ENCODE measurements at places on chromosomes 4 and X. TPM values are rescaled to one million over a fixed set of nuclear protein-coding genes. Genes with fewer than 3 reads are reported as not detected.

DNA sequence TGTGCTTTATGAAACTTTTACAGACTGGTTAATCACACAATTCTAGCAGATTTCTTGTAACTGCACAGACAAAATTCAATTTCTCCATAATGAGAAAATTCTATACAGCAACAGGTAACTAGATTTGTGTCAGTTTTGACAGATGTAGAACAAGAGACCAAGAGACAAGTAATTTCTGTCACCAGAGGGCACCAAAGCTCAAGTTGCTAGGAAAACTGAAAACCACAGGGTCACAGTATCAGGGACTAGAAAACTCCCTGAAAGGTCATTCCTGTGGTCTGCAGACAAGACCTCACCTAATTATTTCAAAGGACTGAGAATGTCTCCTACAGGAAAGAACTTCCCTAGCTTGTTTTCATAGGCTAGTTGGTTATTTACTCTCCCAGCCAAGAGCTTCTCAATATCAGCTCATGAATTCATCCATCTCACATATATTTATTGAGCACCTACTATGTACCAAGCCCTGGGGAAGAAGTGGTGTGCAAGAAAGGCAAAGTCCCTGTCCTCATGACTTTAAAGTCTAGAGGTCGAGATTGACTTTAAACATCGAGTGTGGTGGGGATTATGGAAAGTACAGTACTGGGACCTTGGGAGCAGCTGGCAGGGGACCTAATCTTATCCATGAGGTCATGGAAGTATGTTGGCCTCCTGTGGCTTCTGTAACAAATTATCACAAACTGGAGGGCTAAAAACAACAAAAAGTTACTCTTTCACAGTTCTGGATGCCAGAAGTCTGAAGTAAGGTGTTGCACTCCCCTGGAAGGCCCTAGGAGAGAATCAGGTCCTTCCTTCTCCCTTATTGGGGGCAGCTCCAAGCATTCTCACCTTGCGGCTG, 47.8 kb upstream of the SETD7 start:
- no peak overlapping the region for H3K27ac ChIP-seq
- H3K4me3 ChIP-seq = no peak overlapping the region

- H3K4me3 ChIP-seq = no peak overlapping the region
- no peaks in the 10 kb centered on the region for H3K4me1 ChIP-seq
- no peaks in the 10 kb centered on the region for H3K27me3 ChIP-seq
- H3K36me3 ChIP-seq = no peaks in the 10 kb centered on the region
- H3K27ac ChIP-seq = no peak overlapping the region
Observed at GRCh38 chr4:94834501-94834900, 76.7 kb downstream of the BMPR1B start.

GRCh38 chrX:13094828-13095341, 50.5 kb upstream of the FAM9C start:
- H3K36me3 ChIP-seq = no peaks in the 10 kb centered on the region
- no peaks in the 10 kb centered on the region for H3K27me3 ChIP-seq
- no peak overlapping the region for H3K4me3 ChIP-seq
- H3K27ac ChIP-seq = no peak overlapping the region
- H3K4me1 ChIP-seq = no peaks in the 10 kb centered on the region
- no peak for DNase-seq

GRCh38 chrX:2888309-2888708, 40.8 kb downstream of the ARSD start:
- no peaks in the 10 kb centered on the region for H3K27me3 ChIP-seq
- no peaks in the 10 kb centered on the region for H3K36me3 ChIP-seq
- H3K4me1 ChIP-seq = no peaks in the 10 kb centered on the region
- H3K4me3 ChIP-seq = no peak overlapping the region

DNA sequence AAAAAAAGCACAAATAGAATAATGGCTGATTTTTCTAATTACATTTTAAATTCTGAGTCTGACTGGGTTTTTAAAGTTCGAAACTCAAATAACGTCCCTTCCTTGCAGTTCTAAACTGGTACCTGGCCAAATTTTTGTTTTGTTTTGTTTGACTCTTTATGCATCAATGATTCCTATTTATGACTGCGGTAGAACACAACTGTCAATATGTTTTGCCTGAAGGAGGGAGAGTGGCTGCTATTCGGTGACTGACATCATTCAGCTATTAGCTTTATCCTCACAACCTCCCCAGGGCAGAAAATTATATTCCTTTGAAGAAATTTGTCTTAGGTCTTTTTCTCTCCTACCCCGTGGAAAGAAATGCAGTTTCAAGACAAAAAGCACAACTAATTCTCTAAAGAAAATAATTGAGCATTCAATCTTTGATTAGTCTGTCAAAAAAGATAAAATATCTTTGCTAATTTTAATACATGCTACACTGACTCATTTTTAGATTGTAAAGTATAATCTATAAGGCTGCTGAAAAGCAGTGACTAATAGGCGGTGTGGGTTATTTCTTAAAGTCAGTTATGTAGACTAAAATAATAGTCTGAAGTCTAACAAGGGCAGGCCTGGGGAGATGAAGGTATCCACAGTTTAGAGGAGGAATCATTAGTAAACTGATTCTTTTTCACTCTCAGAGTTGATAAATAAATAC, 61.9 kb downstream of the TMEM150C start:
- no peak overlapping the region for H3K27ac ChIP-seq
- H3K4me1 ChIP-seq = no peaks in the 10 kb centered on the region
- no peak overlapping the region for H3K4me3 ChIP-seq

DNA sequence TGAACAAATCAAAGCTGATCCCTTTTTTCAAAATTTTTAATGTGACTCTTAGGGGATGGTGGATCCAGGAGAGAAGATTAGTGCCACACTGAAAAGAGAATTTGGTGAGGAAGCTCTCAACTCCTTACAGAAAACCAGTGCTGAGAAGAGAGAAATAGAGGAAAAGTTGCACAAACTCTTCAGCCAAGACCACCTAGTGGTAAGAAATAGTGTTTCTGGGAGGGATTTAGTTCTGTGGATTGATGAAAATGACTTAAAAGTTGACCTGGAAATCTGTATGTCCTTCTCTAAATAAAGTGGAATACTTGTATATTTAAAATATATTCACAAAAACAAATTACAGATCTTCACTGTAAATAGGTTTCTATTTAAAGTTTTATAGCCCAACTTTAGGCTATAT, 29.2 kb downstream of the NUDT9 start:
- H3K27ac ChIP-seq = no peak overlapping the region
- no peak for DNase-seq
- no peaks in the 10 kb centered on the region for H3K36me3 ChIP-seq
- H3K27me3 ChIP-seq = no peaks in the 10 kb centered on the region
- no peaks in the 10 kb centered on the region for H3K4me1 ChIP-seq

DNA sequence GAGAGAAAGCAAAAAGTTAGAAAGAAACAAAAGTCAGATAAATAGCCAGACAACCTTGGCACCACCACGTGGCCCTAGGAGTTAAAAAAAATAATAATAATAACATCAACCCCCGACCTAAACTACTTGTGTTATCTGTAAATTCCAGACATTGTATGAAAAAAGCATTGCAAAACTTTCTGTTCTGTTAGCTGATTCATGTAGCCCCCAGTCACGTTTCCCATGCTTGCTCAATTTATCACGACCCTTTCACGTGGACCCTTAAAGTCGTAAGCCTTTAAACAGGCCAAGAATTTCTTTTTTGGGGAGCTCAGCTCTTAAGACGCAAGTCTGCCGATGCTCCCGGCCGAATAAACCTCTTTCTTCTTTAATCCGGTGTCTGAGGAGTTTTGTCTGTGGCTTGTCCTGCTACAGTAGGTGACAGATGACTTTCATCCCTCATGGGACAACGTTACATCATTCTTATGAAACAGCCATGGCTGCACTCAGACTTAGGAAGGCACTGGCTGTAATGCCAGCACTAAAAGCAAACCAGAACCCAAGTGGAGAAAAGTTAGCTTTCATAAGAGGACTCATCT, 520 bp downstream of the ACOX3 start:
- peaks cover 9% of the 10 kb centered on the region for H3K4me1 ChIP-seq
- no peaks in the 10 kb centered on the region for H3K36me3 ChIP-seq
- DNase-seq = no peak
- H3K4me3 ChIP-seq = peak overlapping the region; percentile 99
- H3K27ac ChIP-seq = peak overlapping the region; percentile 92

DNA sequence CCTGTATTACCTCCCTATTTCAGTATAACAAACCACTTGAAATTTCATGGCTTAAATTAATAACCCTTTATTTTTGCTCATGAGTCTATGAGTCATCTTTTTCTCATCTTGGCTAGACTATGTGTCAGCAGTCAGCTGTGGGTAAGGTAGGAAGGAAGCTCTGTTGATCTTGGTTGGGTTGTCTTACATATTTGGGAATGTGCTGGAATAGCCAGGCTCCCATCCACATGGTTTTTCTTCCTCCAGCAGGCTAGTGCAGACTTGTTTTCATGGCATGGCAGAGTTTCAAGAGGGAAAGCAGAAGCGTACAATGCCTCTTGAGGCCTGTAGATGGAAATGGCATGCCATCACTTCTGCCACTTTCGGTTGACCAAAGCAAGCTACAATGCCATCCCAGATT, 89.7 kb downstream of the LINC00632 start:
- no peak for DNase-seq
- H3K4me1 ChIP-seq = no peaks in the 10 kb centered on the region
- no peaks in the 10 kb centered on the region for H3K27me3 ChIP-seq
- no peaks in the 10 kb centered on the region for H3K36me3 ChIP-seq

- H3K4me1 ChIP-seq = no peaks in the 10 kb centered on the region
- no peak for DNase-seq
- no peaks in the 10 kb centered on the region for H3K27me3 ChIP-seq
- H3K36me3 ChIP-seq = no peaks in the 10 kb centered on the region
Observed at GRCh38 chr4:106019771-106020170, 124.5 kb downstream of the NPNT start.

- H3K27ac ChIP-seq = no peak overlapping the region
- H3K4me1 ChIP-seq = no peaks in the 10 kb centered on the region
- H3K27me3 ChIP-seq = no peaks in the 10 kb centered on the region
- no peak for DNase-seq
- H3K36me3 ChIP-seq = no peaks in the 10 kb centered on the region
Observed at GRCh38 chr4:100026066-100026465, 76.0 kb upstream of the H2AZ1 start.

DNA sequence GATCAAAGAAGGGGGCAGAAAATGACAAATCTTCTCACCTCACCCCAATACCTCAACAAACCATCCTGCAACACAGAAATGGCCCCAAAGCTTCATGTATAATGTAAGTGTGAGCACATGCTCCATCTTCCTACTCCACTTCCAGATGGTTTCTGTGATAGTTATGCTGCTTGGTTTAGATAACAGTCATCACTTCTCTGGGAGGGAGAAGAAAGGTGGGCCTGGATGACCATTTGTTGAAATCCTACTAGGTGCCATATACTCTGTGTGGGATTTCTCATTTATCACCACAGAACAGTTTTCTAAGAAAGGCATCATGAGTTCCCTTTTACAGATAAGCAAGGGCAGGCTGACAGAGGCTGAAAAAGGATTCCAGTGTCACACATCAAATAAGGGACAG, 31.3 kb upstream of the NXF3 start:
- H3K36me3 ChIP-seq = no peaks in the 10 kb centered on the region
- H3K4me3 ChIP-seq = no peak overlapping the region
- H3K4me1 ChIP-seq = no peaks in the 10 kb centered on the region
- no peaks in the 10 kb centered on the region for H3K27me3 ChIP-seq
- no peak overlapping the region for H3K27ac ChIP-seq

- no peaks in the 10 kb centered on the region for H3K36me3 ChIP-seq
- H3K4me1 ChIP-seq = no peaks in the 10 kb centered on the region
- DNase-seq = no peak
- H3K27ac ChIP-seq = no peak overlapping the region
Observed at GRCh38 chr4:2371765-2372487, 46.5 kb downstream of the ZFYVE28 start.

DNA sequence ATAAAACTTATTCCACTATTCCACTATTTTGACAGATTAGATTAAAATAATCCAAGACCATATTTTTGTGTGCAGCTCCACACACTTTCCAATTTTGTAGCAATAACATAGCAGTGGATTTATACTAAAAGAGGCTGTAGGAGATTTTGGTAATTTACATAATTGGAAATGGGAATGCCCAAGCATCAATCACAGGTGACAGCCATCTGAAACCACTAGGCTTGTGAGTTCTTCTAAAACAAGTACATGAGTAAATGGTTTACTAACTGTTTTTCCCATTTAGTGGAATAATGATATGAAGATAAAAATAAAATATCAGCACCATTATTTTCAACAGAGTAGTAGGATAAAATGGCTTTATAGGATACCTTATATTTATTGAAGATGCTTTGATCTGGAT, 4.4 kb downstream of the ANK2 start:
- no peaks in the 10 kb centered on the region for H3K4me1 ChIP-seq
- H3K4me3 ChIP-seq = no peak overlapping the region
- no peaks in the 10 kb centered on the region for H3K36me3 ChIP-seq

DNA sequence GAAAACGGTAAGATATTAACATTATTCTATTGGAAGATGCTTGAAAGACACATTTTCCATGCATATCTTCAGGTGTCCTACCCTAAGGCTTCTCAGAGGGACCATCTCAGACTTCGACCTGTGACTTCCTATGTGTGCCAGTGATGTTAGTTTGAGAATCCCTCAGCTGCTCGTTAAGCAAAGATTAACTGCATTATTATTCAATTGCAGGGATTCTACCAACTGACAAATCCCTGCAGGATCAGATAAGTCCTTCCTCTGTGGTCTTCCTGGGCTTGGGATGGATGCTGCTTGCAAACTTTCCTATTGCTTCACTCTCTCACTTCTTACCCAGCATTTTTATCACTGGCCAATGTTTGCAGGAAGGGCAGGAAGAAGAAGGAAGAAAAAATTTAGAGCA, 83.0 kb upstream of the PPARGC1A start:
- H3K4me3 ChIP-seq = no peak overlapping the region
- no peak overlapping the region for H3K27ac ChIP-seq
- H3K36me3 ChIP-seq = no peaks in the 10 kb centered on the region
- no peaks in the 10 kb centered on the region for H3K27me3 ChIP-seq
- no peak for DNase-seq

GRCh38 chrX:16573781-16574180, 76.2 kb upstream of the S100G start:
- H3K27me3 ChIP-seq = no peaks in the 10 kb centered on the region
- no peak for DNase-seq
- H3K36me3 ChIP-seq = no peaks in the 10 kb centered on the region
- no peak overlapping the region for H3K27ac ChIP-seq

- H3K4me3 ChIP-seq = no peak overlapping the region
- H3K4me1 ChIP-seq = no peaks in the 10 kb centered on the region
- no peaks in the 10 kb centered on the region for H3K27me3 ChIP-seq
- DNase-seq = no peak
- no peak overlapping the region for H3K27ac ChIP-seq
Observed at GRCh38 chr4:90855111-90855510, 727.9 kb downstream of the CCSER1 start.

DNA sequence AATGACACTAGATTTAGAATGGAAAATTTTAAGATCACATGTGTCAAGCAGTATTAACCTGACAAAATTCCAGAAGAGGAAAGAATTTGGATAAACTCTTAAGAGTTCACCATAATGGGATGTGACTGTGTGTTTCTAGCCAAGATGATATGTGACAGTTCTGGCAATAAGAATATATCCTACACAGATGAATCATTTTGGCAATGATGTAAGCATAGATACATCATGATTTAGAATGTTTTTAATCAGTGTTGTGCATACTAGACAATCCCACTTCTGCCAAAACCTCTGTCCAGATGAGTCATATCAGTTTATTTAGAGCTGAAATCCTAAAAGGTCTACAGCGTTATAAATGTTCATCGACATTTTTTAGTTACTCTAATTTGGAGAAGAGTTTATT, 48.8 kb downstream of the PTCHD1 start:
- no peak for DNase-seq
- no peak overlapping the region for H3K27ac ChIP-seq
- no peaks in the 10 kb centered on the region for H3K27me3 ChIP-seq
- no peaks in the 10 kb centered on the region for H3K36me3 ChIP-seq

RNF113A gene
- 13.4 TPM for total RNA-seq

CBLL2 gene
- not detected for total RNA-seq

PLAC8 gene
- total RNA-seq = 246 TPM

MAGEC2 gene
- 0.17 TPM for total RNA-seq

ANAPC10 gene
- total RNA-seq = 12.7 TPM

MEPE gene
- not detected for total RNA-seq

ARMCX4 gene
- 4.1 TPM for total RNA-seq

FGFBP1 gene
- 62.3 TPM for total RNA-seq

GUCY1B1 gene
- total RNA-seq = 5.8 TPM
